Left forelimb (tissue), 1 donor: ENCODE measurements at places on chromosomes 11 and 22.

- DNase-seq: no peak
Measured at GRCh38 chr11:27008811-27009535, 15.1 kb downstream of the FIBIN start.

GRCh38 chr22:18033204-18033998, 9.0 kb upstream of the MICAL3 start:
- no peak for DNase-seq

DNA sequence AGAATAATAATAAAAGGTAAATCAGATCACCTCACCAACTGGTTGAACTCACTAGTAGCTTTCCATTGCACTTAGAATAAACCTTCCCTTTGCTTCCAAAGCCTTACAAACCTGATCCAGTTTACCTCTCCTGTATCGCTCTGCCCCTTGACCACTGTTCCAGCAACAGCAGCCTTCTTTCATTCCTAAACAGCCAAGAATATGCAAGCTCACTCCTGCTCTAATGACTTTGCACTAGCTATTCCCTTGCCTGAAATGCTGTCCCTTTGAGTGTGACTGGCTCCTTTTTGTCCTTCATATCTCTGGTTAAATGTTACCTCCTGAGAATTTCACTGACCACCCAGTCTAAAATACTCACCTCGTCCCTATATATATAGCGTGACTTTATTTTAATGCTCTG, 9.6 kb upstream of the PIK3C2A start:
- no peak for DNase-seq

DNA sequence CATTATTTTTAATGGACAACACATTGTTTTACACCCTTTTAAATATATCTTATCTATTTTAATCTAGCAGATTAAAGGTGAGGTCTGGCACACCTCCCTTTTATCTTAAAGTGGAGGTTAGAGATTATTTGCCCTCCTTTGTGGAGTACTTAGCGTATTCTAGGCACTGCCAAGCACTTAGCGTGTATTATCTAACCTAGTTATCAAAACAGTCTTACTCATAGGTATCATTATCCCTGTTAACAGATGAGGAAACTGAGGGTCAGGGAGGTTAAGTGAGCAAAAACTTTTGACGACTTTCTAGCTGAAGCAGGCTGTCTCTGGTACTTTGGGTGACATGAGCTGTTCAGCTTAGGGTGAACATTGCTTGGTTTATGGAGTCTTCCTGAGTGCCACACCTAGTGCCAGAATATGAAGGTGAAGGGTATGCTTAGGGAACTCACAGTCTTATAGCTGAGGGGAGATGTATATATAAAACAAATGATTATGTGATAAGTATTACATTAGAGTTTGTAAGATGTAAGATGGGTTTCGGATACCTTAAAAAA, 55.0 kb downstream of the ZNRF3 start:
- no peak for DNase-seq

DNA sequence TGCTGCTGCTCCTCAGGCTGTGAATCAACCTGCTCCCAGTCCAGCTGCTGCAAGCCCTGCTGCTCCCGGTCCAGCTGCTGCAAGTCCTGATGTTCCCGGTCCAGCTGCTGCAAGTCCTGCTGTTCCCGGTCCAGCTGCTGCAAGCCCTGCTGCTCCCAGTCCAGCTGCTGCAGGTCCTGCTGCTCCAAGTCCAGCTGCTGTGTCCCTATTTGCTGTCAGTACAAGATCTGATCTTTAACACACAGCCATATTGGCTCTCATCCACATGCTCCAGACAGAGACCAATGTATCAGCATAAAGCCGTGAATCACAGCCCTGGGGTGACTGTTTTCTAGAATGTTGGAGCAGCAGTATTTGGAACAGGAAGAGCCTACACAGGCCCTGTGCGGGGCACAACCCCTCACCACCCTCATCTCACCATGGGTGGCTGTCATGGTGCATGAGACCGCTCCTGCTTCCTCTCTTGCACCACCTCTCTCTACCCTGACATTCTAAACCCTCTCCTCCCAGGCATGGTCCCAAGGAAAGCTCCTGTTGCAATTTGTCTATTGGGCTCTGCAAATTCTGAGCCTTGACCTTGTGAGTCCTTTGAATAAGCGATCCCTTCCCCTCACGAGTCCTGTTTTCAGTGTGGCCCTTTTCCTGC, 3.5 kb downstream of the KRTAP5-10 start:
- DNase-seq: peak; percentile 76

GRCh38 chr22:18090286-18090685, 12.5 kb downstream of the PEX26 start:
- DNase-seq: no peak

GRCh38 chr11:82711648-82712047, 22.0 kb downstream of the FAM181B start:
- no peak for DNase-seq

GRCh38 chr11:125192717-125193415, 28.3 kb downstream of the PKNOX2 start:
- no peak for DNase-seq

DNA sequence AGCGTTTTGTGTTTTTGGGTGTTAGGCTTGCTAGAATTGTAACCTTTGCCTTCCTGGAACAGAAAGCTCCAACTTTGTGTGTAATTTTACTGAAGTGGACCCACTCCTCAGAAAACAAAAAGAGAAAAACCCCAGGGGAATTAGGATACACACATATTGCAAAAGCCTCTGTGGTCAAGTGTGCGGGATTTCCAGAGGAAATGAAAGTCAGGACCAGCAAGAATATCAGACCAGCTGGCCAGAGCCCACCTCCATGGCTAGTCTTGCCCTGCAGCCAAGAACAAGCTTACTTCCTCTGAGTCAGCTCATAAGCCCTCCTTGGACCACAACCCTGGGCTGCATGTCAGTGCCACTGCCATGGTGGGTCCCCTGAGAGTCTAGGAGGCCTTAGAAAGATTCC, 37.0 kb upstream of the FTH1 start:
- no peak for DNase-seq

DNA sequence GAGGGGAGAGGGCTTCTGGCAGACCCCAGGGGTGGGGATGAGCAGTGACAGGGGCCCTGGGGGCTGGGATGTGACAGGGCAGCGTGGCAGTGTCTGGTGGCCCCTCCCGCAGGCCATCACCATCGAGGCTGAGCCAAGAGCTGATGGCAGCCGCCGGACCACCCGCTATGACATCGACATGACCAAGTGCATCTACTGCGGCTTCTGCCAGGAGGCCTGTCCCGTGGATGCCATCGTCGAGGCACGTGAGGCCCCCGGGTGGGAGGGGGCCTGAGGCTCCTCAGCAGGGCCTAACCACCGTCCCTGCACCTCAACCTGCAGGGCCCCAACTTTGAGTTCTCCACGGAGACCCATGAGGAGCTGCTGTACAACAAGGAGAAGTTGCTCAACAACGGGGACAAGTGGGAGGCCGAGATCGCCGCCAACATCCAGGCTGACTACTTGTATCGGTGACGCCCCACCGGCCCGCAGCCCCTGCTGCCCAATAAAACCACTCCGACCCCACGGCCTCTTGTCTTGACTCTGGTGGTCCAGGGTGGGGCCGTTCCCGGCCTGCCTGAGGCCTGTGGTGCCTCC, 2.6 kb upstream of the TCIRG1 start:
- DNase-seq: no peak

- DNase-seq: no peak
Measured at GRCh38 chr22:30188911-30189310, 57.6 kb downstream of the LIF start.

DNA sequence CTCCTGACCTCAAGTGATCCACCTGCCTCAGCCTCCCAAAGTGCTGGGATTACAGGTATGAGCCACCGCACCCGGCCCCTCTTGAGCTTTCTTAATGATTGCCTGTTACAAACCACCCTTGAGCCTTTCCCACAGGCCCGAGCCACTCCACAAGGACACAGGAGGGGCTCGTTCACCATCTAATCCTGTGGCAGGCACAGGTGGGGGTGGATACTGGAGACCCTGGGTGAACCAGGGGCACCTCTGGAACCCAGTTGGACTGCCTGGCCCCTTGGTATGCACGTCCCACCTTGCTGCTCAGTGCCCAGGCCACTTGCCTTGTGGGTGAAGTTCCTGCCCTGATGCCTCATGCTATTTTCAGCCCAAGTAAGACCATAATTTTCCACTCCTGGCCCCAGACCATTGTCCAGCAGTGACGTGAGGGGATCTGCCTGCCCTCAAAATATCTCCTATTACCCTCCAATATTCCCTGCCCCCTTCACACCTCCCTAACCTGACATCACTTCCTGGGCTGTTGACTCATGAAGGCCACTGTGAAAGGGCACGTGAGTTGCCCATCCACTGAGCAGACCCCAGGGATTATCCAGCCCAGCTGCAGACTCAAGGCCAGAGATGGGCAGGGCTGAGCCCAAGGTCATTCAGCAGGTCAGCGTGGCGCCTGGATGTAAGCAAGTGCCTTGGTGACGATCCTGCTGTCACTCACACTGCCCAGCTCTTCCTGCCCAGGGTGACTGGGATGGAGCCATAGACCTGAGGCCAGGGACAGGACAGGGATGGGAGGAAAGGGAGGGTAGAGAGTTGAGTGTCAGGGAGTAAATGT, 19.6 kb downstream of the P2RY2 start:
- peak; percentile 38 for DNase-seq

GRCh38 chr11:86072211-86072610, 3.3 kb upstream of the PICALM start:
- DNase-seq: no peak

DNA sequence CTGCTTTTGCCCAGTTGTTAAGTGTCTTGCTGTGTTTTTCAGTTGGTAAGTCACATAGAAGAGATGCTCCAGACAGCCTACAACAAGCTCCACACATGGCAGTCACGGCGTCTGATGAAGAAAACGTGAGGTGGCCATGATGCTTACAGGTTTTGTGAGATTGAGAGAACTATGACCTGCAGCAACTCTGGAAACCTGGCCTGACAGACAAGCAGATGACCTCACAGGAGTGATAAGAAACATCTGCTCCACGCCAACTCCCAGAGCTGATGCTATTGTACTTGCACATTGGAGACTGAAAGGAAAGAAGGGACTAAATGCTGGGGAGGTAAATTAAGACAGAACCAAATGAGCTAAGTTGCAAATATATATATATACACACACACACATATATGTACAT, 28.6 kb upstream of the LDHA start:
- DNase-seq: no peak

DNA sequence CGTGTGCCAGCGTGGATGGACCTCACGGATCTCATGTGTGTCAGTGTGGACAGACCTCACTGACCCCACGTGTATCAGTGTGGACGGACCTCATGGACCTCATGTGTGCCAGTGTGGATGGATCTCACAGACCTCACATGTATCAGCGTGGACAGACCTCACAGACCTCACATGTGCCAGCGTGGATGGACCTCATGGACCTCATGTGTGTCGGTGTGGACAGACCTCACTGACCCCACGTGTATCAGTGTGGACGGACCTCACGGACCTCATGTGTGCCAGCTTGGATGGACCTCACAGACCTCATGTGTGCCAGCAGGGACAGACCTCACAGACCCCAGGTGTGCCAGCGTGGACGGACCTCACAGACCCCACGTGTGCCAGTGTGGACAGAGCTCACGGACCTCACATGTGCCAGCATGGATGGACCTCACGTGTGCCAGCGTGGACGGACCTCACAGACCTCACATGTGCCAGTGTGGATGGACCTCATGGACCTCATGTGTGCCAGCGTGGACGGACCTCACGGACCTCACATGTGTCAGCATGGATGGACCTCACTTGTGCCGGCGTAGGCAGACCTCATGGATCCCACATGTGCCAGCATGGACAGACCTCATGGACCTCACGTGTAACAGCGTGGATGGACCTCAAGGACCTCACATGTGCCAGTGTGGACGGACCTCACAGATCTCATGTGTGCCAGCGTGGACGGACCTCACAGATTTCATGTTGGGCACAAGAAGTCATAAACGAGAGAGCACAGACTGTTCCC, 18.2 kb downstream of the TTLL8 start:
- DNase-seq: peak; percentile 63

DNA sequence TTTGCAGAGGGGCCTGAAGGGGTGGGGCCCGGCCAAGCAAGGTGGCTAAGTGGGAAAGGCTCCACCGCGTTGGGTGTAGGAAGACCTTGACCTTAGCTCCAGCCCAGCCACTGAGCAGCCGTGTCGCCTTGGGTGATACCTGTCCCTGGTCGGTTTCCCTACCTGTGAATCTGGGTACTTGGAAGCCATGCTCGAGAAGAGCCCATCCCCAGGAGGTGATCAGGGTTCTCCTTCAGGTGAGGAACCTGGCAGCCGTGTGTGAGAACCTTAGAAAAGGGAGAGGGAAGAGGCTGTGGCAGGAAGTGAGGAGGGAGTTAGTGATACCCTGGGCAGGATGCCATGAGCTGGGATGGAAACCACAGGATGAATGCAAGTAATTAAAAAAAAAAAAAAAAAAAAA, 21.6 kb downstream of the PPARA start:
- DNase-seq: no peak

GRCh38 chr22:48778308-48779195, 1049.1 kb downstream of the BRD1 start:
- no peak for DNase-seq

- no peak for DNase-seq
Measured at GRCh38 chr22:20549232-20549841, 41.9 kb downstream of the MED15 start.

DNA sequence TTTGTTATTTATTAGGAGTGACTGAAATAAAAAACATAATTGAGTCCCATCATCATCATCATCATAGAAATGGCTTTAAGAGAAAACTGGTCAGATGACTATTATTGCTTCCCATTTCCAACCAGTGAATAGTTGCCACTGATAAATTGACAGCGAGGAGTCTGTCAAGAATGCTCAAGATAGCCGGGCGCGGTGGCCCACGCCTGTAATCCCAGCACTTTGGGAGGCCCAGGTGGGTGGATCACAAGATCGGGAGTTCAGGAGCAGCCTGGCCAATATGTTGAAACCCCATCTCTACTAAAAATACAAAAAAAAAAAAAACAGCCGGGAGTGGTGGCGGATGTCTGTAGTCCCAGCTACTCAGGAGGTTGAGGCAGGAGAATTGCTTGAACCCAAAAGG, 1.9 kb downstream of the WBP2NL start:
- DNase-seq: no peak

GRCh38 chr11:83249445-83249844, 36.7 kb downstream of the CCDC90B start:
- no peak for DNase-seq

- no peak for DNase-seq
Measured at GRCh38 chr22:32050678-32051515, 7.8 kb downstream of the SLC5A1 start.

GRCh38 chr11:15754221-15754620, 602.1 kb downstream of the SOX6 start:
- DNase-seq: no peak
